SK-MEL-5 (cell line): ENCODE measurements at places on chromosomes 5 and 9. TPM values are rescaled to one million over a fixed set of nuclear protein-coding genes. Genes with fewer than 3 reads are reported as not detected.

DNA sequence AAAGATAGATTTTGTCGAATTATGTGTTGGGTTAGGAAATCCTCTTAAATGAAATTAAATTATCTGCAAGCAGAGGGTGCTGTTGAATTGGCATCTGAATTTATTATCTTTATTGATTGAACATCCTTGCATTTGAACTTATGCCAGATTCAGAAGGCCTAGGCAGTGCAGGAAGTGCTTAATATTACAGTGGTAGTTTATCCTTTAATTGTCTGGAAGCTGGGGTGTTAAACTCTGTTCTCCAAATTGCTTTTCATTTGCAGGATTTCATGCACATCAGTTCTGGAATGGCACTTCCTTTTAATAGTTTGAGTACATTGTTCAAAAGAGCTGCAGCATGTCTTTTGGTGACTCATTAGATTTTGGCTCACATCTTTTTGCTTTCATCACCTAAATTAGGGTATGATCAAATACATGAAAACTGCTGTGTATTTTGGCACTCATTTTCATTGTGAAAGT lies 186.3 kb downstream of the KDM4C start:
- DNase-seq: peak; percentile 4

DNA sequence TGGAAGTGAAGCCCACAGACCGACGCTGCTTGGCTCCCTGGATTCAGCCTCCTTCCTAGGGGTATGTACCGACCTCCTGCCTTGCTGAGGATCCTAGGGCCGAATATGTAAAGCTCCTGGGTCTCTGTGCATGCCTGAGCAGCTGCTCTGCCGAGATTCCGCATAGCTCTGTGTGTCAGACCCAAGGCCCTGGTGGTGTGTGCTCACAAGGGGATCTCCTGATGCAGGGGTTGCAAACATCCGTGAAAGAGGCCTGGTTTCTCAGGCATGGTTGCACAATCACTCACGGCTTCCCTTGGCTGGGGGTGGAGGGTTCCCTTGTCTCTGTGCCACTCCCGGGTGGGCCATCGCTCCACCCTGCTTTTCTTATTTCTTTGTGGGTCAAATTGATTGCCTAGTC lies 19.9 kb upstream of the SVEP1 start:
- no peak for DNase-seq

GRCh38 chr9:114973216-114973615 lies 42.8 kb upstream of the TNFSF8 start:
- no peak for DNase-seq

- DNase-seq: peak; percentile 62
Measured at GRCh38 chr9:91422758-91423711, 597 bp downstream of the NFIL3 start.

DNA sequence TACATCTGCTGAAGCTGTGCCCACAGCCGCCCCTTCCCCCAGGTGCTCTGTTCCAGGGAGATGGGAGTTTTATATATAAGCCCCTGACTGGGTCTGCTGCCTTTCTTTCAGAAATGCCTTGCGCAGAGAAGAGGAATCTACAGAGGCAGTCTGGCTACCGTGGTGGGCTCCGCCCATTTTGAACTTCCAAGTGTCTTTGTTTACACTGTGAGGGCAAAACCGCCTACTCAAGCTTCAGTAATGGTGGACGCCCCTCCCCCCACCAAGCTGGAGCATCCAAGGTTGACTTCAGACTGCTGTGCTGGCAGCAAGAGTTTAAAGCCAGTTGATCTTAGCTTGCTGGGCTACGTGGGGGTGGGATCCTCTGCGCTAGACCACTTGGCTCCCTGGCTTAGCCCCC lies 41.3 kb downstream of the RANBP17 start:
- DNase-seq: no peak

GRCh38 chr5:54823006-54823405 lies 162.4 kb downstream of the ESM1 start:
- no peak for DNase-seq

GRCh38 chr5:173612948-173613347 lies 3.5 kb downstream of the BOD1 start:
- no peak for DNase-seq

DNA sequence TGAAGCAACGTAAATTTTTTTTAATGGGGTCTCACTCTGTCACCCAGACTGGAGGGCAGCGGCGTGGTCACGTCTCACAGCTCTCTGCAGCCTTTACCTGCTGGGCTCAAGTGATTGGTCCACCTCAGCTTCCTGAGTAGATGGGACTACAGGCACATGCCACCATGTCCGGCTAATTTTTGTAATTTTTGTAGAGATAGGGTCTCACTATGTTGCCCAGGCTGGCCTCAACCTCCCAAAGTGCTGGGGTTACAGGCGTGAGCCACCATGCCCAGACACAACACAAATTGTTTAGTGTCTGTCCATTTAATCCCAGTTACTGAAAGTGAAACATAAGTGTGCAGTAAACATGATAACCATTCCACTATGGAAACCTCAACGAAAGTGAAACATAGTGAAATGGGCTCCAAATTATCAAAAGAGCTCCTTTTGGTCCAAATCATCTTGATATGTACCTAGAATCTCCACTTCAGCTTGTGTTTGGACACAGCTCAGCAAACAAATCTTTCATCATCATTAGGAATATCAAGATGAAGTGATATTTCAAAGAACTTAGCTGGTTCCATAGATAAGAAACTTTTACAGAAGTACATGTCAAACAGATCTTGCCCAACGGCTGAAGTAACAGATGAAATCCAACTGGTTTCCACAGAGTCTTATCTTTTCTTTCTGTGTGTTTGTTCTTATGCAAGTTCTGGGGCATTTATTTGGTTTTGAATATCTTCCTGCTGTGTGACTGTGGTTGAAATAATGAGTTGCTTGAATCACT lies 41.2 kb upstream of the PLPP1 start:
- no peak for DNase-seq

DNA sequence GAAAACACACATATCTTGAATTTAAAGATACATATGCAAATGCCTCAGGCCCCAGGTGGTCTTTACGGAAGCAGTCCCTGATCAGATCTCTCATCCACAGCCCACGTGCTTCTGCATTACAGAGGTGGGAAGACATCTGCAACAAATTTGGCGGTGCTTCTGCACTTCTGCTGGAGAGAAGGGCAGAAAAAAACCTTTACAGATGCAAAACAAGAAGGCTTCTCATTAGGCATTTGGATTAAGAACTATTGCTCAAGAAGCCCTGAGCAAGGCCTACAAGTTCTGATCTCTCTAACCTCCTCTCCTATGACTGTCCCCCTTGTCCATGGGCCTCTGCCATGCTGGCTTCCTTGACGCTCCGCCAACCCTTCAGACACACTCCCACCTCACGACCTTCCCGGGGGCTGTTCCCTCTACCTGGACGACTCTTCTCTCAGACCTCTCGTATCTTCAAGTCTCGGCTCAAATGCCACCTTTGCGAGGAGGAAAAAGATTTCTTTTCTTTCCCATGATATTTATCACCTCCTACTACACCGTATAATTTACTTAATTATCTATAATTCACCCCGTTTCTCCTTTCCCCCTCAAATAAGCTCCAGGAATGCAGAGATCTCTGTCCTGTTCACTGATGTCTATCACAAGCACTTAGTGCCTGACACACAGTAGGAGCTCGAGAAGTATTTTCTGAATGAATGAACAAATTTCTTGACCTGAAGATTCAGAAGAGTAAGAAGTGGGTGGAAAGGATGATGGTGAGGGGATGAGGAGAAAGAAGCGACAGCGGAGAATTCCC lies 1.1 kb downstream of the MTMR12 start:
- no peak for DNase-seq

GRCh38 chr5:67917561-67917960 lies 298.0 kb upstream of the PIK3R1 start:
- no peak for DNase-seq

DNA sequence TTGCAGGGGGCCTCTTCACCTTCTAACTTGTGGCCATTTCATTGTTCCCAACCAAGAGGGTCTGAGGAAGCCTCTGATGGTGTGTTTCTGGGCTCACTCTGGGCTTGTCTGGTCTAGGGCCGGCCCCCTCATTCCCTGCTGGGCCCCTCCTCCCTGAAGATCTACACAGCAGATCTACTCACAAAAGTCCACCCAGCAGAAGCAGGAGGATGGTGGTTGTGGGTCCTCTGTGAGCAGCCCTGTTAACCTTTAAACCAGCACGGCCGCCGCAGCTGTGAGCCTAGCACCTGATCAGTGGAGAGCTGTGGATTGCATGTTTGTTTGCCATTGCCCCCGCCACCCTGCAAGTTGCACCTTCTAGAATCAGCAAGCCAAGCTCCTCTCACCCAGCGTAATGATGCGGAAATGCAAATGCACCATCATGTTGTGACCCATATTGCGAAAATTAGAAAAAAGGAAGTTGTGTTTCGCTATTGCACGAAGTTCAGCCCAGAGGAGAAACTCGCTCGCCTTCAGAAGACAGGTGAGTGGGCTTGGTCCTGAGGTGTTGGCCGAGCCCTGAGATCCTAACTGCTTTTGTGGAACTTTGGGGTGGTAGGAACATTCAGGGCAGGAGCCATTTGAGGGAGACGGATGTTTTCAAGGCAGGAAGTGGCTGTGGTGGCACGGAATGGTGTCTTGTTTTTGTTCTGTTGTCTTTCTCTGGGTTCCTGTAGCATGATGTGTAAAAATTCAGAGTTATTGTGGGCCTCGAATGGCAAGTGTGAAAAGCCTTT lies 16.7 kb downstream of the FGD3 start:
- no peak for DNase-seq

DNA sequence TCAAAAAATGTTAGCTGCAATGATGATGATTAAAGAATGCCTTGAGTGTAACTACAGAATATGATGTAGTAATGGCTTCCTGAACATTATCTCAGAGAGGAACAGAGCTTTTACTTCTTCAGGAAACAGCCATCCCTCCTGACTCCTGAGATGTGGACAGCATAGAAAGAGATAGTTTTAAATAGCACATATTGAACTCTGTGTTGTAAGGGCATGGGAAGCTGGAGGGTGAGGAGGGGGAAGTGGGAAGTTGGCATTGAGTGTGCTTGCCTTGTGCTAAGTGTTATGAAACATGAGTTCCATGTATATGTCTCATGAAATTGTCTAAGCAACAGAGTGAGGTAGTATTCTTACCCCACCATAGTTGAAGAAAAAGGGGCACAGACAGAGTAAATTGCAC lies 161.5 kb upstream of the SLC28A3 start:
- DNase-seq: no peak

GRCh38 chr5:83368835-83369234 lies 102.7 kb upstream of the VCAN start:
- DNase-seq: no peak

- no peak for DNase-seq
Measured at GRCh38 chr5:16582081-16582480, 34.7 kb downstream of the RETREG1 start.

- DNase-seq: no peak
Measured at GRCh38 chr5:113808956-113809355, 295.5 kb downstream of the YTHDC2 start.

DNA sequence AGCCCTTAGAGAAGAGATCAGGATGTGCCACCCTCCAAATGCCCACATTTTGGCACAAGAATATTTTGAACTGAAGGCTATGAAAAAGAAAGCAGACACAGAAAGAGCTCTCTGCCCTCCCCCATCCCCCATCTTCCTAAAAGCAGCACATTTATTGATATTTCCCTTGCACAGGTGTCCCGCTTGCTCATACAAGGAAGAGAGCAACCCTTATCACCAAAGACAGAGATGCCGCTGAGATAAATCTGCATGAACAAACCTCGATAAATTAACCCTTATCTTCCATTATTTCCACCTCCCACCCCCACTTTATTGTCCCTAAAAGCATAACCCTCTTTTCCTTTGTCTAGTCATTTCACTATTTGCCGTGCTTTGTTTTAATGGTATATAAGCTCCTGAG lies 1.8 kb downstream of the SLC28A3 start:
- no peak for DNase-seq

GRCh38 chr9:107218829-107219485 lies 64.1 kb upstream of the RAD23B start:
- no peak for DNase-seq

DNA sequence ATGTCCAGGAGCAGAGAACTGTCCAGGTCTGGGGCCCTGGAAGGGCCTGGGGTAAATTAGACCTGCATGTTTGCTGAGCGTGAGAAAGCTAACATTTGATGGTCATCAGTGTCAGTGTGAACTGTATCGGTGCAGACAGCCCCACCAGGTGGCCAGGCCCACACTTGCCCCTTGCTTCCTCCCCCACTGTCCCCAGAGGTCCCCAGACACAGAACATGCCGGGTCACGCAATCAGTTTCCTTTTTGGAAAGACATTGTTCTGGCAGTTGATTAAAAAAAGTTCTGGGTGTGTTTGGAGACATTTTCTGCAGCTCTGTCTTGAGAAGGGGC lies 1.5 kb downstream of the NKD2 start:
- no peak for DNase-seq

PRR16 gene
- total RNA-seq: 1.2 and 1.5 TPM in 2 replicates

TGFBR1 gene
- total RNA-seq: 122 and 131 TPM in 2 replicates

SH3TC2 gene
- 21.8 and 22.1 TPM in 2 replicates for total RNA-seq

TLR4 gene
- total RNA-seq: 1.9 and 3.0 TPM in 2 replicates

ENG gene
- 3.7 and 5.5 TPM in 2 replicates for total RNA-seq
